ENCODE measurements at places on chromosomes 11 and 22.
A peak's percentile ranks its signal among the peaks of the same experiment; 100 is the strongest.

- no peak for DNase-seq
Observed at GRCh38 chr11:109960831-109961230, 132.4 kb upstream of the ZC3H12C start.

- peak; percentile 33 for DNase-seq
Observed at GRCh38 chr11:122804161-122804560, 34.1 kb upstream of the CRTAM start.

GRCh38 chr11:76597533-76598425 is 72.8 kb downstream of the LRRC32 start:
- no peak for DNase-seq

GRCh38 chr11:2588809-2589537 is 110.8 kb downstream of the KCNQ1OT1 start:
- DNase-seq = no peak

GRCh38 chr11:44808053-44808753 is 81.4 kb downstream of the TSPAN18 start:
- no peak for DNase-seq

- no peak for DNase-seq
Observed at GRCh38 chr11:134474070-134474860, 62.2 kb upstream of the B3GAT1 start.
